ENCODE measurements at places on chromosomes 4 and X. TPM values are rescaled to one million over a fixed set of nuclear protein-coding genes. Genes with fewer than 3 reads are reported as not detected.
A peak's percentile ranks its signal among the peaks of the same experiment; 100 is the strongest.

TRIM60 gene
- not detected for total RNA-seq

ZNF732 gene
- not detected for total RNA-seq

MAGEA12 gene
- total RNA-seq = not detected

AKAP4 gene
- total RNA-seq = not detected

GLRB gene
- not detected for total RNA-seq

FGF13 gene
- total RNA-seq = not detected

DNA sequence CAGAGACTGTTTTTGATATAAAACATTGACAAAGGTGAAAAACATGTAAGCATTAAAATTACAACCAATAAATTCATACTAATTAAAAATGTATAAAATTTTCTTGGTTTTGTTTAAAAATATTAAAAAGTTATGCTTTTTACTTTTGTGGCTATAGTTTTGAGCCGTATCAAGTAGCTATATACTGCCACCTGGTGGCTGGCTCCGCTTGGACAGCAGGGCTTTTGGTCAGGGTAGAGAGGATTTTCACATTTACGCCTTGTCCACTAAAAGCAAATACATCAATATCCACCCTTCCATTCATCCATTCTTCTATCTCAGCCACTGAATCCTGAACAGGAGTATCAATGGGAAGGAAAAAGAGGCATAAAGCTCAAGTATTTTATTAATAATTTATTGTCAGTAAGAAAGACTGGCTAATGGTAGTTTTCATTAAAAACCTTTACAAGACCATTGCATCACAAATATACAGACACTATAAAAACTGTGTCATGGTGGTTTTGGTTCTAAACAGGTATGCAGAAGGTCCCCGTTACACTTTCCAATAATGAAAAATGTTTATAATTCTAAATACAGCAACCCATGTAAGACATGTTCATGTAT lies 32.1 kb upstream of the MTNR1A start:
- peak; percentile 70 for DNase-seq

DNA sequence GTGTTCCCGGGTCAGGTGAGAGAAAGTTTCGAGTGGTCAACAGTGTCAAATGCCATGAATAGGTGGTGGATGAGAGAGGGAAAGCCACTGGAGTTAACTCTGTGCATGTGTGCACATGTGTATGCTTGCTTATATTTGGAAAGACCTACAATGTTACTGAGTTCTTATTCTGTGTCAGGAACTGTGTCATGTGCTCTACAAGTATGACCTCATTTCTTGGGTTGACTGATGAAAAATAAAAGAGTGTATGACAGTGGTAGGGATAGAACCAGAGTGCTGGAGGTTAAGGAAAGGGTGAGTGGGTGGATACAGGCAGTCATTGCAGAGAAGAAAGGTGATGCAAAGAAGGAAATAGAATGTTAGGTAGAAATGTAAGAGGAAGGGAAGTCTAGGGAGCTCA lies 22.1 kb upstream of the DGKK start:
- no peak for DNase-seq

- no peak for DNase-seq
Measured at GRCh38 chr4:63937961-63938360, 471.3 kb downstream of the TECRL start.

DNA sequence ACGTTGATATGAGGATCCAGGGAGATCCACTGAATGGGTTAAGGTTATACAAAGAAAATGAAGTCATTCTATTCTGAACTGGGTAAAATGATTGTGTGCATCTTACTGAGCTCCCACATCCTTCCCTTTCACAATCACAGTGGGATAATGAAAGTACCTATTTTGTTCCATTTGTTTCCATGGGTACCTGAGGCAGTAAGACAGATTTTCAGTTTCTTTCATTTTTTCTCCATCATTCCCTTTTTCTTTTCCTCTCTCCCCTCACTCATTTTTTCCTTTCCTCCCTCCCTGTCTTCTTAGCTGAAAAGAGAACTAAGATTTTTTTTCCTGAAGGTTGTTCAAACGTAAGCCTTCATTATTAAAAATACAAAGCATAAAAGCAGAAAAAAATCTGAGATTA lies 4.6 kb downstream of the GRIA2 start:
- DNase-seq = no peak

GRCh38 chr4:175947117-175947722 lies 118.4 kb upstream of the WDR17 start:
- no peak for DNase-seq

DNA sequence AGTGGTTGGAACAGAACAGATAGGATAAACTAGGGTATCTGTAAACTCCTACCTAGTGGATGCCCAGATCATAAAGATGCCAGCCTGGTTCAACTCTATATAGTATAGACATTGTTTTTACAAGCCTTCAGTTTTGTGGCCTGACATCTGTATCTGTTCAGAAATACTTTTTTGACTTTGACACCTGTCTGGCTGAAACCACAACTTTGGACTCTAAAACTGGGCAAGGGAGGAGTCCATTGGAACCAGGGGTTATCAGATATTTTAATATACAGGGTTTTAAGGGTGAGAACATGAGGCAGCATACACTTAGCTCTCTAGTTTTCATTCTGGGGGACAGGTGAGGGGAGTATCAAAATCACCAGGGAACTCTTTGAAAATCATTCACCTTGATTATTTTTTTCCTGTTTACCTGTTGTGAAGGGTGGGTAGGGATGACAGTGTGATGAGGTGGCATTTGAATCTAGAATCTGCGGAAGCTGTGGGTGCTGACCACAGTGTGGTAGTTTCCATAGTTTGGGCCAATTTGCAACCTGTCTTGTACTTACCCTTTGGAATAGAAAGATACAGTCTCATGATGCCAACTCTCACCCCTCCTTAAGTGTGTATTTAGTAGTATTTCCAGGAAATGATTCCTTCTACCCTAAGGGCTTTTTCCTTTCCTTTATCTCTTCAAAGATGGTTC lies 20.6 kb downstream of the GAB1 start:
- no peak for DNase-seq
